CD4-positive, alpha-beta T cell treated with Interleukin-17A for 1 hour (primary cell): ENCODE measurements at places on chromosomes 7 and 10.
A peak's percentile ranks its signal among the peaks of the same experiment; 100 is the strongest.

- DNase-seq, result peak; percentile 38
These were observed 95.8 kb downstream of the CHST15 start for GRCh38 chr10:123997486-123998196.

DNA sequence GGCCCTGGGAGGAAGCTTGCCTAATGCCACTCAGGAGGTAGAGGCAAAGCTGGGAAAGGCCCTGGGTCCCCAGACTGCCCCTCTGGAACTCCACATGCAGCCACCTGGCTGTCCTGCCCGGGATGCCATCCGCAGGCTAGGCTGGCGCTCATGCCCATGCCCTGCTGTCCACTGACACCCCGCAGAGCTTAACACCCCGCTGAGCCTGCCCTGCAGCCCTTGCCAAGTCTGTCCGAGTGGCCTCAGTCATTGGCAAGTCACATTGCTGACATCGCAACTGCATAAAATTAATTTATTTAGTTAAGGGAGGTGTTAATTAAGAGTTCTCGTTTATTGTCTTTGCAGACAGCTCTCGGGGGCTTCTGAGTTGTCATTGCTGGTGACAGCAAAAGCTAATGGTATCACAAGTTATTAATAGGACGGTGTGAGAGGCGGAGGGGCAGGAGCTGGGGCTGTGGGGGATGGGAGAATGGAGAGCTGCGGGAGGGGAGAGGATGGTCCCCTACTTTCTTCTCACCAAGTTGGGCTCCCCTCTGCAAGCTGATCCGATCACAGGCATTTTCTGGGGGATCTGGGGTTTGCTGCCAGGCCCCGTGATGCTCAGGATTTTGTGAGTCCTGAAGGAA lies 55.6 kb upstream of the PCBD1 start:
- DNase-seq, result no peak

GRCh38 chr10:421170-421569 lies 268.3 kb downstream of the DIP2C start:
- no peak for DNase-seq

DNA sequence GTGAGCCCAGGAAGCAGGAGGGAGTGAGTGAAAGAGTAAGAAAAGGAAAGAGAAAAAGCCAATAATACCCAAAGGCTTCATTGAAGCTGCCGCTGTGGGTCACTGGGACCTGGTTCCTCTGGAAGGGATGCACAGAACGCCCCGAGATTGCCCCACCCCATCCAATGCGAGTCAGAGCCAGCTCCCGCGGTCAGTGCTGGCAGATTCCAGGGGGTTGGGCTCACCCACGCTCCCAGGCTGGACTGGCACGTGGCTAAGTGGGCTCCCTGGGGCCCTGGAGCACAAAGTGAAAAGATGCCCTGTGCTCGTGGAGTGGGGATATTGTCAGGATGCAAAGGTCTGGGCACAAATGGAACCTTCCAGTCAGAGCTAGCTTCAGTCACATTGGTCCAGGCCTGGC lies 117.0 kb downstream of the OAT start:
- DNase-seq, result no peak

DNA sequence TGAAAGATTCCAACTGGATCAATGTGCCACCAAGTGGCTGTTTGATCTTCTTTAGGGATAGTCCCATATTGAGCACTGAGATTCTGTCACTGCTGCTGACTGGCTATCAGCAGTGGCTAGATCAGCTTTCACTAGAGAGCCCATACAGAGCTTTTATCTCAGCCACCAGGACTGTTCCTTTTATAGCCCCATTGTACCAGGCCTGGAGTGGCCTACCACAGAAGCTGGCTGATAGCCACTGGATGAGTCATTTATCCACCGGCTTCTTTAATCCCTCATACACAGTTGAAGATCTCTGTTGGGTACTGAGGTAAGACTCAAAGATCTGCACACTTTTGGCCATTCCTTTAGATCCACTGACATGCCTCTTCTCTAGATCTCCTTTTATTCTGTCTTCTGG lies 1101.1 kb downstream of the SORCS3 start:
- DNase-seq, result no peak

DNA sequence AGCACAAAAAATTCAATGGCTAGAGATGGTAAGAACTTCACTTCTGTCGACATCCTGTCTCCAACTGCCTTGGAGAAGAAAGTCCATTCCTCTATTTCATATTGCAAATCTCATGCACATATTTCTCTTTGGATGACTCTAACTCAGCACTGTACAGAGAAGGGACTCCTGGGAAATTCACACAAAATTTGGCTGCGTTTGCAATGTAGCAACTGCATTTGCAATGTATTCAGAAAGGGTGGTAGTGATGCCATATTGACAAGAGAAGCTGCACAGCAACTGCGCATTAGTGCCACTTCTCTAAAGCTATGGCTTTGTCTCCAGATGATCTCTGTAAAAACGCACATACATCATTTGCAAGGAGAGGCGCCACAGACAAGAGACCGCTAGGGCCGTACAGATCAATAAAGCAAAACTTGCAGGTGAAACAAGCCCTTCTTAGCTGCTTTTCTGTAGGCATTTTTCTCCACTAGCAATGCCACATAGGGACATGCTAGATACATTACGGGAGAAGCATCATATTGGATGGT lies 389.5 kb downstream of the TCERG1L start:
- no peak for DNase-seq
